HFFc6 (cell line): ENCODE measurements at places on chromosomes 1 and 21.

DNA sequence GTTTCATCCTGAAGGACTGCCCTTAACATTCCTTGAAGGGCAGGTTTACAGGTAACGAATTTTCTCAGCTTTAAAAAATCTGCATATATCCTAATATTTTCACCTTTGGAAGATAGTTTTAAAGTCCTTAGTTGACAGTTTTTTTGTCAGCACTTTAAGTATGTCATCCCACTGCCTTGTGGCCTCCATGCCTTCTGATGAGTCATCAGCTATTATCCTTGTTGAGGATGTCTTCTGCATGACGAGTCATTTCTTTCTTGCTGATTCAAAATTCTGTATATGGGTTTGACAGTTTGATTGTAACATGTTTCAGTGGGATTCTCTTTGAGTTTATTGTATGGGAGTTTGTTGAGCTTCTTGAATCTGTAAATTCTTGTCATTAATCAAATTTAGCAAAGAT is 500.6 kb downstream of the DISC1 start:
- peak; percentile 81 for DNase-seq

- DNase-seq: no peak
Observed at GRCh38 chr1:57377339-57378139, 46.3 kb downstream of the DAB1 start.

DNA sequence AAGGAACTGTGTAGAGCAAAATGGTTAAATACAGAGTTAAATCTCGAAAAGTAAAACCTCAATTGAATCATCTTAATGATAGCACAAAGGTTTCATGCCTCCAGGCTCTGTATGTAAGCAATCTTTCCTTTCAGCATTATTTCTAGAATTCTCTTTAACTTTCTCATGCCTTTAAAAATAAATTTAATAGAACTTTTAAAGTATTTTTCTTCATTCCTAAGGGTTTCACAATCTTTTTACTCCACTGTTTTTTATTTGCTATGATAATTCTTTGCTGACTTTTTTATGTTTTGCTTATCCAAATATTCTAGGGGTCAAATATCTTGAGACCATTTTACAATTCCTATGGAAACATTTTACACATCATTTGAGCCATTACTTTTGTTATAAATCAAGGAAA is 288.0 kb downstream of the BACH1 start:
- peak; percentile 19 for DNase-seq

DNA sequence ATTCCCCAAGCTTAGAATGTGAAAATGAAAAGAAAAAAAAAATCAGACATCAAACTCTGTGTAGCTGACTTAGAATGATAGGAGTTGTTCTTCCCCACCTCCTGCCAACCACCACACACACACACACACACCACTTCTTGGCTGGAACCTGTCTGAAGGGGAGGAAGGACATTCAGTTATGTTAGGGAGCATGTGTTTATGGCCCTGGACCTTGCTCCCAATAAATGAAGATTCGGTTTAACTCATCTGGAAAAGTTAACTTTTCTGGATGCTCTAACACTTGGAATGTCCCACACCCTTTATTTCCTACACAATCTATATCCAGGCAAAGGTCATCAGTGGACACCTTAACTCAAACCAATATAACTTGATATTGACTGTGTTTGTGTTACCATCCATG is 112.4 kb downstream of the DAB1 start:
- no peak for DNase-seq

DNA sequence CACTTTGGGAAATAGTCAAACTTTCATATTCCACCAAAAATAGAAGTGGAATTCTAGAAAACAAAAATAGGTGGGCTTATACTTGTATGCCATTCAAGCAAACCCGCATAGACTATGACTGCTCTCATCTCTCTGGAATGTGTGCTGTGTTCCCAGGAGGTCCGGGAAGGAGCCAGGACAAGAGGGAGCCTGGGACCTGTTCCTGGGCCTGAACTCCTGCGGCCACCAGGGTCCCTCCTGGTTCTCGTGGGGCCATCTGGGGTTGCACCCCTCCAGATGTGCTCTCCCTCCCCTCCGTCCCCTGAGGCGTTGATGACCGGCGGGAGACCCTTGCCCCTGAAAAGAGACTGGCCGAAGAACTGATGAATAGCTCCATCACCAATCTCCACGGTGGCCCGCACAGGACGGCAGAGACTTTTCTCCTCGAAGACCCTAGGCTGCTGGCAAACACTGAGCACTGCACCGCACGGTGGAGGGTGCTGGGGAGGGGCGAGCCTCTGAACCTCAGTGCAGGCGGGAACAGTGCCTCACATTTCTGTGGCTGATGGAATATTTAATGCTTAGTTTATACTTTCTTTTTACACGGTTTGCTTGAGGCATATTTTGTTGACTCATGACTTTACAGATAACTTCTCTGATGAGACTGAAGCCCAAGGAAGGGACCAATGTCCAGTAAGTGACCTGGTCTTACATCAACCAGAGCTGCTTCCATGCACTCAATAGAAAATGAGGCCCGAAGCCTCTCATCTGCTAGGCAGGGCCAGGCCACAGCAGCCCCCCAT is 9.6 kb upstream of the ADARB1 start:
- DNase-seq: no peak

- DNase-seq: no peak
Observed at GRCh38 chr1:9416506-9416905, 122.8 kb upstream of the SLC25A33 start.
